Brain (organoid and tissue), 16 donors: ENCODE measurements at places on chromosomes 1 and 21.

DNA sequence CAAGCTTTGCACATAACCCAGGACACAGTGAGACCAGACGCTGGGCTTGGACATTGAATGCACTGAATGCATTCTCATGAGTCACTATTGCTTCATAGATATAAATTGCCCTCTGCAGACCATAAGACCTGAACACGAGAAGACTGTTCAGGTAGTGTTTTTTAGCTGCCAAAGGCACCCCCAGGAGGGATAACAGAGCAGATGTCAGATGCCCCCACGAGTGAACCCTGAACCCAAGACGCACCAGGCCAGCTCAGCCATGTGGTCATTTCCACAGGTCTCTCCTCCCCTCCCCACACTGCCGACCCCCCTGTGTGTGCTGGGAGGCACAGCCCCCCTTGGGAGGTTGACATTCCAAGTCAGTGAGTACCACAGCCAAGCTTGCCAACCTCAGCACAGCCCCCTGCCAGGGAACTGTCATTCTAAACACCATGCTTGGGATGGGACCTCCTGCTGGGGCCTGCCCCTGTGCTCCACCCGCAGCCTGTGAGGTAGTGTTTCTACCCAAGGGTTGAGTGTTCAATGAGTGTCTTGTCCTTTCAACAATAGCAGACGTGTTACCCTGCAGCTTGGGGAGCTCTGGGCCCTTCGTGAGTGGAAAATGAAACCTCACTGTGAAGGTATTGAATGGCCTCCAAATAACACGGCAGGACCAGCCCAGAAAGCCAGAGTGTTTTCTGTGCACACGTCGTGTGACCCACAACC, 68.2 kb downstream of the PSMG1 start:
- no peak for DNase-seq

DNA sequence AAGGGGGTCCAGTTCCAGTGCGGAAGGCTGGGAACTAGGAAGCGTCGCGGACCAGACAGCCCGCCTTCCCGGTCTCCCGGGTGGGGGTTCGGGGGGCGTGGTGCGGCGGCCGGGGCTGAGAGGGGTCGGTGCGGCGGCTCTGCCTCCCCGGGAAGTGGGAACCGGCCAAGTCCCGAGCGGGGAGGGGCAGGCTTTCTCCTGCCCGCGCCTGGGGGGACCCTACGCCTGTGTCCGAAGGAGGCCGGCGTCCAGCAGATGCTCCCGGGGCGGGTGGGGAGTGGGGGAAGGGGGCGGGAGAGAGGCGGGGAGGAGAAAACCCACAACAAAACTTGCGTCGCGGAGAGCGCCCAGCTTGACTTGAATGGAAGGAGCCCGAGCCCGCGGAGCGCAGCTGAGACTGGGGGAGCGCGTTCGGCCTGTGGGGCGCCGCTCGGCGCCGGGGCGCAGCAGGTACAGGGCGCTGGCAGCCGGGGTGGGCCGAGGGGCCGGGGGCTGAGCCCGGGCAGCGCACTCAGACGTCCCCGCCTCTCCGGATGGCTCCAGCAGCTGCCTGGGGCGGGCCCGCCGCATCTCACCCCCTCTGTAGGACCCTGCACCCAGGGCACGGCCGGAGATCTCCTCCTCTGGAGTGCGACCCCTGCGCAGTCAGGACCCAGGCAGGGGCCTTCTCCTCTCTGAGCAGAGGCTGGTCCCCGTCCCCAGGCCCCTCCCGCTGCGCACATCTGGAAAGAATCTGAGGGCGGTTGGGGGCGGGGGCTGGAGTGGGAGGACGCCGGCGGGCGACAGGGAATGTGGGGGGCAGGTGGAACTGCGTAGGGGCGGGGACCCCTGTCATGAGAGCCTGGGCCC, at the start of gene PODN:
PODN (plus strand) TSS at position 355 of the 849 bp plus-strand sequence. CDS start 7,643 bp downstream, outside the sequence.
- DNase-seq, result peak; percentile 17

DNA sequence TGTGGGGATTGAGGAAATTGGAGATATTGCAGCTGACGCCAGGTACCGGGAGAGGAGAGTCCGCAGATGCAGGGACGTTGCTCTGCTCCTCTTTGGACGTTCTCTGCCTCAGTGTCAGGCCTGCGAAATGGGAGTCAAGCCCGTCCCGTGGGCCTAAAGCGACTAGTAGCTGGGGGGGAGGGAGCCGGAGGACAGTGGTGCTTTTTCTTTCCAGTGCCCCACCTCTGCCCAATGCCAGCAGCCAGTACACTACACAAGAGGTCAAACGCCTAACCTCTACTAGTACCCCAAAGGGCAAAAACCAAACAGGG, 413.6 kb upstream of the ESRRG start:
- DNase-seq, result no peak

GRCh38 chr1:218303176-218303879, 18.2 kb downstream of the RRP15 start:
- no peak for DNase-seq

GRCh38 chr1:51908499-51908898, 30.0 kb upstream of the NRDC start:
- DNase-seq, result no peak

DNA sequence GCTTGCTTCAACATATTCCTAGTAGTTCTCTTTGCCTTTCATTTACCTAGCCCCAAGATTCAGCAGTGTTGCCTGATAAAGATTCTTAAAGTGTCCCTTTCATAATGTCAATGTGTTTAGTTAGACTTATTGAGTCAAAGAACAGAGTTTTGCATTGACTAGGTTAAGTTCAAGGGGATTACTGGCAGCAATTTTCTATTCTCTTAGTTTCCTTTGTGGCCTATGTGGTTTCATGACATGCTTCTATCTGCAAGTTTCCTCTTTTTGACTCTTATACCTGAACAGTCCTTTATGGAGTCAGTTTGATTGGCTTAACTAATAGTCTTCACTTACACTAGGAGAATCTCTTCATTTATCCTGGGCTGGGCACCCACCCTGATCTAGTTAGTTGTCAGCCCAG, 151.3 kb downstream of the ADGRL4 start:
- no peak for DNase-seq

DNA sequence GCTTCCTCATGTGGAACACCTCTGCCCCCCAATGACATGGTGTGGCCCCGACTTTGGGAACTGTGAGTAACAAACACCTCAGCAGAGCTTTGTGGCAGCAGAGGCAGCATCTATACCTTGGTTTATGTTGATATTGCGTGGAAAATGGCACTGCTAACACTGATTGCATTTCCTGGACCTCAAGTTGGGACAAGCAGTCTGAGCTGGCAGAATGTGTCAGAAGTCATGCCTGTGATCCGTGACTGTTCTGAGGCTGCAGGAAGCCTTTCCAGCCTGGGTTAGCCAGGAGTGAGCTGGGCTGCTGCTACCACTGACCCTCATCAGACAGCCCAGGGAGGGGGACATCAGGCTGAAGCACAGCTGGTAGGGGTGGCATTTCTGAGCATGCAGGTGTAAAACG, 268.5 kb downstream of the KCNJ6 start:
- DNase-seq, result no peak

DNA sequence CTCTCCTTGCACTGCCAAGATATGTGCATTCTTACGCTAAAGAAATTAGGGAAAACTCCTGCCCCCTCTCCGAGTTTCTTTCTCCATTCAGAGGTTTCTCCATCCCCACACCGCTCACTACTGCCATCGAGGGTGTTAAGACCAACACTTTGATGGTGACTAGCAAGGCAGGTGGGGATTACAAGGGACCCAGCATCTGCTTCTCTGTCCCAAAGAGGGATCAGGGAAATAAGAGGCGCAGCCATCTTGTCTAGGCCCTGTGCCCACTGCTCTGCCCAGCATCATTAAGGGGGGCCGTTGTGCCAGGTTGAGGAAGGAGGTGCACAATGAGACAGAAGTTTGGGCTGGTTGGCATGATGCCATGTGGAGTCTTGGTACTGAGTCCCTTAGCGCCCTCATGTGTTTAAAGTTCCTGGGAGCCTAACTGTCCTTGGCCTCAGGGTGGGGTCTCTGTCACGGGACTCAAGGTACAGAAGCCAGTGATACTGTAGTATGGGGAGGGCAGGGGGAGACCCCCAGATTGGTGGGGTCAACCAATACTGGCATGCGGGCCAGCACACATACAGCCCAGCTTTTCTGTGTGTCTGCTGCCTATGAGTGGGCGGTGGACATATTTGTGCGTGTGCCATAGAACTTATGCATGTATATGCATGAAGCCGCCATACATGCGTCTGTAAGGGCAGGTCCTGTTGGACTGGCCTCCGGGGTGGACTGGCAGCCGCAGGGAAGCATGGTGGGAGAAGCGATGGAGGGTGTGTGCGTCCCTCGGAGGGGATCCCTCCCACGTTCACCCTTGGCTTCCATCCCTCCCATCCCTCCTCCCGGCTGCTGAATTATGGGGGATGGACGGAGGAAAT, 5.5 kb downstream of the EFNA3 start:
- no peak for DNase-seq

- peak; percentile 57 for DNase-seq
Measured at GRCh38 chr1:76291191-76291590, 216.6 kb downstream of the ST6GALNAC3 start.

DNA sequence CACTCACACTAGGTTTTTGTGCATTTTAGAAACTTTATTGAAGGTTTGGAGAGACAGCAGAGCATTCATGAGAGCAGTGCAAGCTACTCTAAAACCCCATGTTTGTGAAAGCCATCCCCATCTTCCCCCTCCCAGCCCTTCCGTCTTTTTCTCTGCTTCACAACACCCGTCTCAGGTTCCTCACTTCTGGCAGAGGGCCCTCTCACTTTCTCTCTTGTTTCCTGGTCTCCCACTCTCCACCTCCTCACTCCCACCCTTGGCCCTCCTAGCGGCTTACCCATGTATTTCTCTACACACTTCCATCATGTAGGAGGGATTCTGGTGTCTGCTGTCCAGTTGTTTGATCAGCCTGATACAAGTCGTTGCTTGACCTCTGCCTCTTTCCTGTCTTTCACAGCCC, 92.7 kb downstream of the LRRC8C start:
- DNase-seq, result no peak

GRCh38 chr1:215665215-215665614, 98.1 kb downstream of the KCTD3 start:
- DNase-seq, result peak; percentile 39

GRCh38 chr1:33147997-33148314, 33.9 kb downstream of the TRIM62 start:
- no peak for DNase-seq

- DNase-seq, result peak; percentile 72
Measured at GRCh38 chr1:207866471-207867135, 44.3 kb downstream of the CD34 start.

DNA sequence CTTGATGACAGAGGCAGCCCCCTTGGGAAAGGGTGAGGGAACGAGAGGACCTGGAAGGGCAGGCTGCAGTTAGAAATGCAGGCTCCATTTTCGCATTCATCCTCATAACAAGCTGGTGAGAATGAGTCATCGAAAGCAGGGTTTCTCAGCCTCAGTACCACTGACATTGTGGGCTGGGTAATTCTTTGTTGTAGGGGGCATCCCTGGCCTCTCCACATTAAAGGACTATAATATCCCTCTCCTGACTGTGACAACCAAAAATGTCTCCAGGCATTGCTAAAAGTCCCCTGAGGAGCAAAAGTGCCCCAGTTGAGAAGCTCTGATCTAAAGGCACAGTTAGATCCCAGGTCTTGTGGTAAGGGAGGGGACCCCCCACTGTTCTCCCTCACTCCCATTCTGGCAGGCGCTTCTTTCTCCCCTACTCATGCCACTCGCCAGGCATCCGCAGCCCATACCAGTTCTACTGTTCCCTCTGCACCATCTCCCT, 20.4 kb downstream of the KCNN3 start:
- no peak for DNase-seq

GRCh38 chr1:5833911-5834310, 158.3 kb downstream of the NPHP4 start:
- no peak for DNase-seq

- no peak for DNase-seq
Measured at GRCh38 chr1:95551201-95551600, 317.2 kb downstream of the RWDD3 start.

- no peak for DNase-seq
Measured at GRCh38 chr1:231940701-231941100, 314.1 kb downstream of the DISC1 start.

DNA sequence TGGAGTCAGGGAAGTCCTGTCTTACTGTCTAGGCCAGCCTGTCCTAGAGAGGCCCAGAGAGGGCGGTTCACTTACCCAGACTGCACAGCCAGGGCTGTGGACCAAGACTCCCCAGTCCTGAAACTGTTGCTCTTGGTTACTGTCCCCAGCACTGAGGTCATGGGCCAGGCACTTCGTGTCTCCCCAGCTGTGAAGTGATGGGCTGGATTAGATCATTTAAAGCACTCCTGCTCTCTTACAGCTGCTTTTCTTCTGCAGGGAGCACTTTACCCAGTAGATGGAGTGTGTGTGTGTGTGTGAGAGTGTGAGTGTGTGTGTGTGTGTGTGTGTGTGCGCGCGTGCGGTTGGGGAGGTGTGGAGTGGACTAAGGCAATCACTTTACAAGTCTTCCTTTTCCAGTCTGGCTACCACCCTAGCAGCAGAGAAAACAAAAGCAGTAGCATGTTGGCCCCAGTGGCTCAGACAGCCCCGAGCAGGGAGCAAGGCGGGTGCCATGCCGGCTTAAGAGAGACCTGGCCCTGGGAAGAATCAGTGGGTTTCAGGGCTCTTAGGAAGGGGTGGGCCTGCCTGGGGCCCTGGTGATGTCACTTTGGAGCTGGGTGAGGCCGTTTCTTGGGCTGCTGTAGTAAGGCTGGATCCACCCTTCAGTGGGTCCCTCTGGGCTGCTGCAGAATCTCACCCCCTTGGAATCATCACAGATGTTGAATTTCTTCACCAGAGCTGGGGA, 2.4 kb downstream of the SPSB1 start:
- DNase-seq, result peak; percentile 22

- peak; percentile 27 for DNase-seq
Measured at GRCh38 chr1:56964349-56965017, 1.3 kb downstream of the C8B start.

GRCh38 chr1:177255411-177255810, 84.7 kb downstream of the BRINP2 start:
- DNase-seq, result no peak

DNA sequence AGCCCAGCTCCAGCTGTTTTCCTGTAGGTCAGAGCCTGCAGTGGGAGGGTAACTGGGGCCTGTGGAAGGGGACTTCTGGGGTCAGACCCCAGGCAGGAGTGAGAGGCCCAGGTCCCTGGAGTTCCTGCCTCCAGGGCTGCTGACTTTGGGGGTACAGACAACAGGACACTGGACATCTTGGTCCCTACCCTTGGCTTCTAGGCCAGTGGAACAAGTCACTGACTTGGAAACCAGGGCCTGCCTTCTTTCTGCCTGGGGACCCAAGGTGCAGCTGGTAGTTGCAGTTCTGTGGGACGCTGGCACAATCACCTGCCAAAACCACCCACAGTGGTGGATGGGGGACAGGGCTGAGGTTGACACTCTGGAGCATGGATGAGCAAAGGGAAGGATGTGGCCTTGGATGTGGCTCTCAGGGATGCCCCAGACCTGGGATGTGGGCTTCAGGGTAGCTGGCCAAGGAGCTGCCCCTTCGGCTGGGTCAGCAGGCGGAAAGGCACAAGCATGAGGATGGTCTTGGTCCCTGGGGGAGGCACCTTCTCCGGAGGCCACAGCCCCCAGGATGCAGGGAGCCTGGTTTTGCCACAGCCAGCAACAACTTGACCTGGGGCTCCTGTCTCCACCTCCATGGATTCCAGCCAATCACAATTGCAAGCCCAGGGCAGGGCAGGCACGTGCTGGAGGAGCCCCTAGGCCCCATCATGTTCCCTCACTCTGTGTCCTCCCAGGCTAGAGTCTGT, 5.8 kb downstream of the JMJD4 start:
- no peak for DNase-seq

GRCh38 chr1:20493839-20494608, 8.0 kb upstream of the CAMK2N1 start:
- peak; percentile 89 for DNase-seq

- DNase-seq, result no peak
Measured at GRCh38 chr1:160658814-160659193, 12.0 kb upstream of the SLAMF1 start.
